NCI-H226 (cell line): ENCODE measurements at places on chromosomes 5 and 9.
A peak's percentile ranks its signal among the peaks of the same experiment; 100 is the strongest.

GRCh38 chr9:86410281-86410680 is 56.1 kb upstream of the TUT7 start:
- no peak for DNase-seq

GRCh38 chr9:25678846-25679360 is 659 bp upstream of the TUSC1 start:
- no peak for DNase-seq

DNA sequence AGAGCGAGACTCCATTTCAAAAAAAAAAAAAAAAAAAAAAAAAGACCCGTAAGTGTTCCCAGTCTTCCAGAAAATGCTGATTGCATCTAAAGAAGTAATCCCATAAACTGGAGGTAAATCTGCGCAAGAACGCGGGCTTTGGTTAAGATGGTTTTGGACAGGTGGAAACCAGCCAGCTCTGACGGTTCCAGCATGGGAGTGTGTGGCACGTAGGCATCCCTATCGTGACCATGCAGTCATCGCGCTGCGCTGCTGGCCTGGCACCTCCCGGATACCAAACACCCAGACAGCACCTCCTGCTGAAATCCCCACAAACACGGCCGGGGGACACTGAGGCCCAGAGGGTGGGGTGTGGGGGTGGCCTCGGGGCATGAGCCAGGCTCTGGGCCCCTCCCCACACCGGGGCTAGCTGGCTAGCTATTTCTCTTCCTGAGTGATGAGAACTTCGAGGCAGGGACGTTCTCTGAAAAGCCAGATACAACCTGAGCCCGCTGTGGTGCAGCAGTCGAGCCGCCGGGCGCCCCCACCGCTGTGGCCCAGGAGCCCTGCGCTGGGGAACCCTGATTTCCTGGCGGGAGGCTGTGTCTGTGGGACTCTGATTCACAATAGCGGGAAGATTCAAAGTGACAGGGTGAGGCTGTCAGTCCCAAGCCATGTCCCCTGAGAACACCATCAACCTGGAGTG is 32.2 kb upstream of the NOTCH1 start:
- DNase-seq = no peak

DNA sequence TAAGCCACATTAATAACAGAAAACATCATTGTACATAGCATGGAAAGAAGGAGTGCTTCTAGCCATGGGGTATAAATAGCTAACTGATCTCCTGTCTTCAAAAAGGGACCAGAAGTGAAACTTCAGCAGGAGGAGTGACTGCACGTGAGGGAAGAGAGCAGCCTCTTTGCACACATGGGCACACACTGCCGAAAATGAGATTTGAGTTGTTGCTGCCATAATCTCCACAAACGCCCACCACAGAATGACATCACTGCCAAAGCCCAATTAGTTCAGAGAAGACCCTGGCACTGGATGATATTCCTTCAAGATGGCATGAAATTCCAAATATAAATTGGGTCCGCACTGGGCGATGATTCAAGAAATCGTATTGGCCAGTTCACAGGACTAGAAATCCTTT is 238.9 kb upstream of the NR4A3 start:
- no peak for DNase-seq

- no peak for DNase-seq
Measured at GRCh38 chr5:43042176-43042625, 2.1 kb upstream of the ANXA2R start.

DNA sequence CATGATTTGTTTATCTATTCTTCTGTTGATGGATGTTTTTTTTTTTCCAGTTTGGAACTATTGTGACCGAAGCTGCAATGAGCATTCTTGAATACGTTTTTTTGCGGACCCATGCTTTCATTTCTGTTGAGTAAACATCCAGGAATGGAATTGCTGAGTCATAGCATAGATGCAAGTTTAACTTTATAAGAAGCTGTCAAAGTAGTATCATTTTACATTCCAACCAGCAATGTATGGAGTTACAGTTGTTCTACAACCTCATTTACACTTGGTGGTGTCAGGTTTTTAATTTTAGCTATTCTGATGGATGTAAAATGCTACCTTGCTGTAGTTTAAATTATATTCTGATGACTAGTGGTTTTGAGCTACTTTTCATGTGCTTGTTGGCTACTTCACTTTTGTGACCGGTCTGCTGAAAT is 49.0 kb downstream of the NPR3 start:
- DNase-seq = no peak

DNA sequence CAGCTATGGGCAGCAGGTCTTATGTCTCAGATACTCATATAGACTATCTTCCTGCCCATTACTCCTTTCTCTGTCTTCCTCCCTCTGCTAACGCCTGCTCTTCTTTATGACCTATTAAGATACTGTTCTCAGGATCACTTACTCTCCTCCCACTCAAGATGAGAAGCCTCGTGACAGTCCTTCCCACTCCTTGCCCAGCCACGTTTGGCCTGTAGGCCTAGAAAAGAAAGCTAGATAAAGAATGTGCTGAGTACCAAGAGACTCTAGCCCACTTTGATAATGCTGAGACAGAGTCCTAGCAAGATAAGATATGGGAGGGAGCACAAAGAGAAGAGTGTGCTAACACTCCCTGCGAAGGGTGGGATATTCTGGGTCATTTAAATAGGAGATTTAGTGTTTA is 6.8 kb upstream of the DENND4C start:
- peak; percentile 11 for DNase-seq

DNA sequence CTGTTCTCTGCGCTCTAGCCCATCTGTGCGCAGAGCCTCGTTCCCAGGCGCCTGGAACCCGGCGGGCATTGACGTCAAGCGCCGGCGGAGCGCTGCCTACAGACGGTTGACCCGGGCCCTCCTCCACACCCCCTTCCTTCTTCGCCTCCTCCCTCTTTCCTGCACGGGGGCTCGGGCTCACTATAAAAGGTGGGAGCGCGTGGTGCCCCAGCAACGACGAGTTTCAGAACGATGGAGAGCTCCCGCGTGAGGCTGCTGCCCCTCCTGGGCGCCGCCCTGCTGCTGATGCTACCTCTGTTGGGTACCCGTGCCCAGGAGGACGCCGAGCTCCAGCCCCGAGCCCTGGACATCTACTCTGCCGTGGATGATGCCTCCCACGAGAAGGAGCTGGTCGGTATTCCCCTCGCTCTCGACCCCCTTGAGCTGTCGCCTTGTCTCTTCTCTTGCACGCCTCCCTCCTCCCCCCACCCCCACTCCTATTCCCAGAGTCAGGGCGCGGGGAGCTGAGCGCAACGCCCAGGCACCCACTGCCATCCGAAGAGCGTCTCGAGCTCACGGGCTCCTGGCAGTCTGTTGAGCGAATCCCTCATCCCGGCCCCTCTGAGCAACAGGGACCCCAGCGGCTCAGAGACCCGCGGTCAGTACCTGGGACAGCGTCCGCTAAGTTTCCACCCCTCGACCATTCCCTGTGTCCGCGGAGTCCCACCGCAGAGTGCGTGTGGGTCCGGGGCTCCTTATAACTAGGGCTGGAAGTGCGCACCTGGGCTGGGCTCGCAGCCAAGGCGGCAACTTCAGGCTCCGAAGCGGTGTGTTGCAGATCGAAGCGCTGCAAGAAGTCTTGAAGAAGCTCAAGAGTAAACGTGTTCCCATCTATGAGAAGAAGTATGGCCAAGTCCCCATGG is at the start of gene CARTPT:
Gene CARTPT, plus strand, starts transcription at position 213 of the 902 bp plus-strand sequence. Its CDS starts 19 bp downstream, at position 232.
- DNase-seq = no peak

DNA sequence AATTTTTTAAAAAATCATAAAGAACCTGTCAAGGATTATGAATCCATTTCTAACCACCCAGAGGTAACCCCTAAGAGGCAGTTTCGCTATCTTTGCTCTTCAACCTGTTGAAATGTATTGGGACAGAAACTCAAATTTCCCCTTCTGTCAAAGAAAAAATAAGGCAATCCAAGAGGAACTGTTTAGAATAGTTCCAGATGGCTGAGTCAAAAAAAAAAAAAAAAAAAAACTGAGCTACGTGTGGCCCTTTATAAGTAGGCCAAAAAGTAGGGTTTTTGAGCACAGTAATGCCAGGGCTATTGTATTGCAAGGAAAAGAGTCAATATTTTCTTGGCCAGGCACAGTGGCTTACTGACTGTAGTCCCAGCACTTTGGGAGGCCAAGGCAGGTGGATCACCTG is 94.9 kb downstream of the RAD23B start:
- no peak for DNase-seq

DNA sequence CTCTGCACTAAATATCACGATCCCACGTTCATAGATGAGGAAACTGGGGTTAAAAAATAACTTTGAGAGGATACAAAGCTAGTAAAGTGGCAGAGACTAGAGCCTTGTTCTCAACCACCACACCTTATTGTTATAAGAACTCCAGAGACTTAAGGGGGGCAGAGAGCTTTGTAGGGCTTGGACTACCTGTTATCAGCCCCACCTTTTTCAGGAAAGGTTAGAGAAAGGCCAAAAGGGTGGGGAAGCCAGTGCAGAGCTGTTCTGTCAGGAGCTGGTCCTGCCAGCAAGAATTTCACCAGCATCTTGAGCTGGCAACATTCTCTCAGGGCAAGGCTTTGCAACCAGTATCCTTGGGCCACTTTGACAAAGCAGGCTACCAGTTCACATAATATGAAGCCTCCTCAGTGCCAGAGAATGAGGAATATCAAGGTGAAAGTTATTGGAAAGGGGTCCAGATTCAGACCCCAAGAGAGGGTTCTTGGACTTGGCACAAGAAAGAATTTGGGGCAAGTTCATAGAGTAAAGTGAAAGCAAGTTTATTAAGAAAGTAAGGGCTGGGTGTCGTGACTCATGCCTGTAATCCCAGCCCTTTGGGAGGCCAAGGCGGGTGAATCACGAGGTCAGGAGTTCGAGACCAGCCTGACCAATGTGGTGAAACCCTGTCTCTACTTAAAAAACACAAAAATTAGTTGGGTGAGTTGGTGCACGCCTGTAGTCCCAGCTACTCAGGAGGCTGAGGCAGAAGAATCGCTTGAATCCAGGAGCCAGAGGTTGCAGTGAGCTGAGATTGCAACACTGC is 66.2 kb upstream of the CLINT1 start:
- DNase-seq = no peak

DNA sequence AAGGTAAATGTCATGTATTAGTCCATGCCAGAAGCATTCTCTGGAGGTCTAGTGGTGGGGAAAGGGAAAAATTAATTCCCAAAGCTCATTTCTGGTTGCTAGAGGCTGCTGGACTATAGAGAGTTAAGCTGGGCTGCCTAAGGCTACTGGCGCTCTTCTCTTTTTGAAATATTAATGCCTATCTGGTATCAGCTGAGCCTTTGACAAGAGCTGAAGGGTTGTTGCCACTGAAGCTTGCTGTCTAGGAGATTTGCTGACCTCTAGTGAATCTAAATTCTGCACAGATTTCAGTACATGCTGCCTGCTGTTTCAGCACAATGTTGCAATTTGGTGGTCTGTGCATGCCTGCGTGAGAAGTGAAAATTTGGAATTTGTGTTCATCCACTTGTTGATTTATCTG is 29.1 kb upstream of the PLCXD3 start:
- DNase-seq = no peak

- no peak for DNase-seq
Measured at GRCh38 chr5:180289433-180289832, 2.5 kb downstream of the MAPK9 start.

- no peak for DNase-seq
Measured at GRCh38 chr5:146788898-146789297, 89.7 kb downstream of the PPP2R2B start.

- DNase-seq = no peak
Measured at GRCh38 chr5:122454541-122454940, 142.5 kb downstream of the SNCAIP start.

- no peak for DNase-seq
Measured at GRCh38 chr5:61536922-61537321, 204.9 kb downstream of the ZSWIM6 start.

- peak; percentile 36 for DNase-seq
Measured at GRCh38 chr5:53994148-53994547, 316.2 kb downstream of the ARL15 start.

GRCh38 chr5:157971571-157972216 is 112.7 kb upstream of the CLINT1 start:
- no peak for DNase-seq

- no peak for DNase-seq
Measured at GRCh38 chr5:142610176-142611001, 75.5 kb downstream of the FGF1 start.

DNA sequence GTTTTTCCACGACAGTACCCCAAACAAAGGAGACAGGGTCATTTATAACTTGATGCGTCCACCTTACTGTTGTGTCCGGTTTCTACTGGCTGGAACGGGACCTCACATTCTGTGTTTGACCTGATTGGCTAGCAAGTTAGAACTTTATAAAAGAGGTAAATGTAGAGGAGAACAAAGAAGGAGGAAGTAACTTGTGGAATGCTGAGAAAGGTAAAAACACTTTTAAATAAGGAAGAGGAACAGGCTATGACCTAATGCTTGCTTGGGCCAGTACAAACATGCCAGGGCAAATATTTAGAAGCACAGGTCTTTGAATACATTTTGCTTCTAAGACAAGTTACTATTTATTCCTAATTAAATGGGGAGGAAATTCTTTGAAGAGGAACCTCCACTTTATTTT is 251.6 kb downstream of the KIAA0825 start:
- no peak for DNase-seq

DNA sequence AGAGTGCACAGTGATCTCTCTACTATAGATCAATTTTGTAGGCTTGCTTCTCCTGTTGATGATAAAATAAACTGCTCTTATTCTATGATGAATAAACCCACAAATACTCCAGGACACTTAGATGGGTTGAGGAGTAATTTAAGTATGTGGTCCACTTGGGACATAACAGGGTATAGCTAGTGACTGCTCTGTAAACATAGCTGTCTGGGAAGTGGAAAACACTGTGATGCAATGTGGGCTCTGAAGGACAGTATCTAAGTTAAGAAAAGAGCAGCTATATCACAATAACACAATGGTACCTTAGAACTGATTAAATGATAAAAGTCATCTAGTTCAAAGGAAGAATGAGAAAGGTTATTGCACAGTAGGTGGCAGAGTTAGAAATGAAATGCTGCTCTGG is 294.3 kb upstream of the HAPLN1 start:
- no peak for DNase-seq

DNA sequence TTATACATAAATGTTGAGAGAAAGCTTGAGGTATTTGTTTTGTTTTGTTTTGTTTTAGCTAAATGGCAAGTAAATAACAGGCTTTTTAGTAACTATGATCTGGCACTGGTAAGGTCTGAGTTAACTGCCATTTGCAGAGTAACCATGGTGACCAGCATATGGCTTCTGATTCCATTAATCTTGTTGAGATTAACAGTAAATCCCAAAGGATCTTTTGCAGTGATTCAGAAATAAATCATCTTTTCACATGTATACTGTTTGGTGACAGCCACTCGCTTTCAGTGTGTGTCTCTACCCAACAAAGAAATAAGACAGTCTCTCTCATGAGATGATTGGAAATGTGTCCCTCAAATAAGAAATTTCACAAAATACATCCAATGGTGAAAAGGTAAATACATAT is 235.6 kb downstream of the RAB3C start:
- DNase-seq = no peak

DNA sequence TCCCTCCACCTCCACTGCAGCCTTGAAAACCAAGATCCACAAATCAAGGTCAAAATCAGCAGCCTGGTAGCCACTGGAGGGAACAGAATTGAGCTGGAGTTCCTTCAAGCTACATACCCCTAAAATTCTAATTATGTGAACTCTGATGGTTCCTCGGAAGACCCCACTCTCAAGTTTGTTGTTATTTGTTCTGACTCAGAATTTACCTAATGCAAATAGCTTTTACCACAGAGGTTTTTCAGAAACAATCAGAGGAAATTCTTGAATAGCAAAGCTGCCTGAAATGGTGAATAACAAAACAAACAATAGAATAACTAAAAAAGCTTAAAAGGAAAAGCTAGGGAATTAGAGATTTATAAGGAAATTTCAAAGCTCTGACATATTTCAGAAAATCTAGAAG is 220.0 kb downstream of the CDH18 start:
- DNase-seq = no peak
